Cardiac fibroblast (primary cell): ENCODE measurements at places on chromosomes 4 and X.
A peak's percentile ranks its signal among the peaks of the same experiment; 100 is the strongest.

GRCh38 chrX:15448010-15448639, 45.0 kb downstream of the PIR start:
- DNase-seq = no peak

DNA sequence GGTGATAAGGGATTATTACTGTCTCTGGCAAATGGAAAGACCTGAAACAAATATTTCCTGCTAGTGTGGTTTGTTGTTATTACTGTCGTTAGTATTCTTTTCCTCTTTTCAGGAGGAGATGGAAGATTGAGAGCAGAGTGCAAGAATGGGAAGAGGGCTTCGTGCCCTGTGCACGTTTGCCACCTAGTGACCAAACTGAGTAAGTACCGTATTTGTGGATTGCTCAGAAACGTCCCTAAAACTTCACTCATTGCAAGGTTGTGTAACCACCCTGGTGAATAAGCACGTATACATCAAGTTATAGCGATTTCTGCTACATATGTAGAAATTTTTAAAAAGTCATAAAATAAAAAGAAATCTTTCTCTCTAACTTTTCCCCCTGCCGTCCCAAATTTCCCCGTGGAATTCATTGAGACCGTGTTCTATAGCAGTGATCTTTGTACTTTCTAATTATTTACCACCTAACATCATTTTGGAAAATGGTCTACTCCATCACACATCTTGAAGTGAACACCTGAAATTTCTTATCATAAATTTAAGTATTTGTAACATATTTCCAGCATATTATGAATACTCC, 24.3 kb downstream of the LINC00632 start:
- DNase-seq = peak; percentile 65

- DNase-seq = no peak
Observed at GRCh38 chr4:114200026-114200425, 220.6 kb upstream of the ARSJ start.

- DNase-seq = no peak
Observed at GRCh38 chr4:153005899-153006381, 69.8 kb downstream of the FHDC1 start.

GRCh38 chrX:154046940-154047610, 27.4 kb upstream of the IRAK1 start:
- no peak for DNase-seq

- DNase-seq = no peak
Observed at GRCh38 chrX:39961441-39961840, 136.3 kb downstream of the BCOR start.

DNA sequence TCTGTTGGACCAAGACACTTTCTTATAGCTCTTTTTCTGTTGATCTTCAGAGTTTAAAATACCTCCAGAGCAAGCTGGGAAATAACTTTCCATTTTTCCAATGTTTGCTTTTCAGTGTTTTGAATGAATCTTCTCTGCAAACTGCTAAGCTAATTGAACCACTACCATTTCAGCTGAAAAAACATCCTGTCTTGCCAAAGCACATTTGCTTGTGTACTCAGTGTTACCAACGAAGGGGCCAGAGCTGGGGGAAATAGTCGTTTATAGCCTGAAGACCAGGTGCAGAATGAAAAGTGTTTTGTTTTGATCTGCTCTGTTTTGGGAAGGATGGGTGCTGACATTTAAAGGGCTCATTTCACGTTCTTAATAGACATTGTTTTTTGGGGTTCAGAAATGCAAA, 88.4 kb upstream of the CLNK start:
- DNase-seq = no peak

DNA sequence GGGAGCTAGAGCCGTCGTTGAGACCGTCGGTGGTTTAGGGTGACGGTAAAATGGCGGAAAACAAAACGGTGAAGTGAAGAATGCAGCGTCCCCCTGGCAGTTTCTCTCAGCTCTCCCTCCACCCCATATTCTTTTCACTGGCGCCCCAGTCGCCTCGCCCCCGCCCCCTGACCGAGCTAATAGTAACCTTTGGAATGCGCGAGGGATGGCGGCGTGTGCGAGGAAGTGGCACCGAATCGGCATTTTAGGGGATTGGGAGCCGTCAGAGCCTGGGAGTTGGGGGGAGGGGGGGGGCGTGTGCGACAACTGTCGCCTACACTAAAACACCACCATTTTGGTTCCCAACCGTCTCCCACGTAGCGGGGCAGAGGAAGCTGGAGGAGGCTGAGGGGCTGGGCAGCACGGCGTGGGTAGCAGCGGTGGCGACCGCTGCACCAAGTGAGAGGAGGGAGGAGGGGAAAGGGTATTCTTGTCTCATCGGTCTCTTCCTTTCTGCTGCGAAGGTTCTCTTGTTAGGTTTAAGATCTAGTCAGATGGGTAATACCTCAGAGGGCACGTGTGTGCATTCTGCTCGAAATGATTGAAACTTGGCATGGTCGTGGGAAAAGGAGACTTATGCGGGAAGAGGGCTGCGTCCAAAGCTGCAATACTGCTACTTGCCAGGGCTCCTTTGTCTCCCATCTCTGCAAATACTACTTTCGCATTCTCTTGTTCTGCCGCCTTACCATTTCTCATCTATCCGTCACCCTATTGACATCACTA, 840 bp downstream of the ZNF711 start:
- no peak for DNase-seq

- DNase-seq = peak; percentile 17
Observed at GRCh38 chrX:54452920-54453319, 12.7 kb downstream of the TSR2 start.

DNA sequence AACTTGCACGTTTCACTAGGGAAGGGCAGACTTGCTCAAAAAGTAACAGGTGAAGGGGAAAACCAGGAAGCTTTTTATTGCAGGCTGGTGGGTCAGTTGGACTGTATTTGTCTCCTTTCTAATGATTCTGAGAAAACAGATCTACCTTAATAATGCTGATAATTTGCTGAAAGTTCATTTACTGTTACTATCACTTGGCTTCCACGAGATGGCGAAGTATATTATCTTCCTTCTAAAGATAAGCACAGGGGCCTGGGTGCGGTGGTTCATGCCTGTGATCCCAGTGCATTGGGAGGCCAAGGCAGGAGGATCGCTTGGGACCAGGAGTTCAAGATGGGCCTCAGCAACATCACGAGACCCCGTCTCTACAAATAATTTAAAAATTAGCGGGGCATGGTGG, 16.4 kb downstream of the CCKAR start:
- DNase-seq = no peak

- DNase-seq = no peak
Observed at GRCh38 chrX:69196666-69197065, 31.4 kb upstream of the PJA1 start.

- peak; percentile 53 for DNase-seq
Observed at GRCh38 chr4:116016201-116016600, 902.8 kb upstream of the NDST4 start.

GRCh38 chr4:88858752-88859151, 161.1 kb upstream of the NAP1L5 start:
- DNase-seq = no peak

DNA sequence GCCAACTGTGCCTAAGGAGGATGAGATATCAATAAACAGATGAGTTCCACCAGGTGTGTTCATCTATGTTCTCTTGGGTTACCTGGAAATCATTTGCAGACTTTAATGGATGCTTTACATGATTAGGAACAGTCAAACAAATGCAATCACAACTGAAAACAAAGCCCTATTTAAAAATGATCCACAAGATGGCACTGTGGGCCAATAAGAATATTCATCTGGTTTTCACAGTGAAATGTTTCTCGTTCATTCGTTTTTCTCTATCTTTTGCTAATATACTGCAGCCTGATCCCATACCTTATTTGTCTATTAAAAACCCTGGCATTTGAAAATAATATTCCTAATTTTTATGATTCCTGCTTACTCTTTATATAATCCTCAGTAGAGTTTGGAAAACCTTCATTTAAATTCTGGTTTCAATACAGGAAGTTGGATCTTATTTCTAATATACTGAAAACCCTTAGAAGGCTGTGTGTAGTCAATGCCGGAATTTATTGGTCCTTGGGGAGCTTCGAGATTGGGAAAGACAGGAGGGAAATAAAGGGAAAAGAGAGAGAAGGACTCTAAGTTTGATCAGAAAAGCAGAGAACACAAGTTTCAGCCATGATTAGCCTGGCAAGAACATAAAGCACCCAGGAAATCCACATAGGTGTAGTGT, 63.8 kb upstream of the TAPT1 start:
- peak; percentile 60 for DNase-seq

- no peak for DNase-seq
Observed at GRCh38 chr4:93132631-93133030, 695.9 kb upstream of the ATOH1 start.

- no peak for DNase-seq
Observed at GRCh38 chrX:115251458-115252233, 17.8 kb upstream of the LRCH2 start.

DNA sequence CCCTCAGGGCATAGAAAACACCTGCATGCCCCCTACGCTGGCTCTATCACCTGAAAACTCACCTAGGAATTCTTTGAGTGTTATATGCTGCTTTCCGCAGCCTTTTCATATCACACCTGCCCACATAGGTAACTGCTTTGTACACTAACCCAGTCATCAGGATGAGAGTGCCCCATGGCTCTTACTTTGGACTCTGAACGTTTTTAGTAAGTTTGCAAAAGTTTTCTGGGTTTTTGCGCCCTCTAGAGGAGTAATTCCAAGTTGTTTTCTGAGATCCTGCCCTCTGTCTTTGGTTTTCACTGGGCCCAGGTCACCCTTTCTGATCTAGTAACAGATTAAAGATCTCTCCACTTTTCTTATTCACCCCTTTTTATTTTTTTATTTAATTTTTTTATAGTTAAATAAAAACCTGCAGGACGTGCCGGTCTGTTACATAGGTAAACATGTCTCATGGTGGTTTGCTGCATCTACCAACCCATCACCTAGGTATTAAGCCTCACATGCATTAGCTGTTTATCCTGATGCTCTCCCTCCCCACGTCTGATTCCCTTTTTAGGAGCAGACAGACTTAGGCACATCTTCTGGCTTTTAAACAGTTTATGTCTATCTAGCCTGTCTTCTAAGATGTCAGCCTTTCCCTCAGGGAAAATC, 139.2 kb downstream of the NWD2 start:
- peak; percentile 54 for DNase-seq

- no peak for DNase-seq
Observed at GRCh38 chr4:79798047-79798446, 275.0 kb downstream of the ANTXR2 start.

DNA sequence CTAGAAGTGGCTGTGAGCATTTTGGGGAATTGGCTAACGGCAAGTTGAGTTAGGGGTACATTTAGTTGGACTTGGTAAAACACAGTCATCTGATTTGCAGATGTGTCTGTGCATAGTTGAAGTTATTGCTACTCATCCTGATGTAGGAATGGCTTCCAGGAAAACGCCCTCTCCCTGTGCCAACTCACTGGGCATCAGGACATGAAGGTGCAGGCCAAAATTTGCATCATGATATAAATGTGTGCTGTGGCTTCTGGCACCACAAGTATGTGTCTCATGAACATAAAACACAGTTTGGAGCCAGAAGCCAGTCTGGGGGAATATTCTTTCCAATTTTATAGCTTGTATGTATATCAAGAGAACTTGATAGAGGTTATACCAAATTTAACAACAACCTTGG, 54.2 kb upstream of the CBR4 start:
- no peak for DNase-seq

DNA sequence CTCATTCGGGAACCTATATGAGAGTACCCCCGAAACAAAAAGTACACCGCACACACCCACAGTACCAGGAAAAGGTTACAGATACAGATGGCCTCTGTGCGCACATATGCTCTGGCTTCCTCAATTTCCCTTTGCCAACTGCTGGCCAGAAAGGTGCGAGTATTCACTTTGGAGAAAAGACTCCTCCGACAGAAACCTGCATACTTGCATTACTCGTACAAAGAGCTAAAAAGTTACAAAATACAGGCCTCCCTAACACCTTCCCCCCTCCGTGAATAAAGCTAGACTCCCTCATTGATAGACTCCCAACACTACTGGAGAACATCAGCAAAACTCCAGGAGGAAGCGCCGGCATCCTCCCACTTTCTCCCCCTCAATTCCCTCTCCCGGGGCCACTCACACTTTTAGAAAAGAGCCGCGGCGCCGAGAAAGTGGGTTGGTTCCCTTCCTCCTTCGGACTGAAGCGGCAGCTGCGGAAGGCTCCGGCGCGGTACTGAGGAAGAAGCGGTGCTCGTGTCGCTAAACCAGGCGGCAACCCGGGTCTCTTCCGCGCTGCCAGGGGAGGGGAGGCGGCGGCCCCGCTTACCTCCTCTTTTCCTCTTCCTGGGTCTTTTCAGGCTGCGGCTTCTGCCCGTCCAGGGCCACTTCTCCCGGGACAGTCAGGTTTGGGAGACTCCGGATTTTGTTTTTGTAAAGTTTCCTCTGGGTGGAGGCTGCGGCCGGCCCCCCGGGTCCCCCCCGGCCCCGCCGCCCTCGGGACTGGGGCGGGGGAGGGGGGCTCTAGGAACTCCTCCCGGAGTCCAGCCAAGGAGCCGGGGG, 1.1 kb downstream of the FBXW7 start:
- peak; percentile 31 for DNase-seq

GRCh38 chr4:134216411-134216810, 14.8 kb upstream of the PABPC4L start:
- DNase-seq = no peak

DNA sequence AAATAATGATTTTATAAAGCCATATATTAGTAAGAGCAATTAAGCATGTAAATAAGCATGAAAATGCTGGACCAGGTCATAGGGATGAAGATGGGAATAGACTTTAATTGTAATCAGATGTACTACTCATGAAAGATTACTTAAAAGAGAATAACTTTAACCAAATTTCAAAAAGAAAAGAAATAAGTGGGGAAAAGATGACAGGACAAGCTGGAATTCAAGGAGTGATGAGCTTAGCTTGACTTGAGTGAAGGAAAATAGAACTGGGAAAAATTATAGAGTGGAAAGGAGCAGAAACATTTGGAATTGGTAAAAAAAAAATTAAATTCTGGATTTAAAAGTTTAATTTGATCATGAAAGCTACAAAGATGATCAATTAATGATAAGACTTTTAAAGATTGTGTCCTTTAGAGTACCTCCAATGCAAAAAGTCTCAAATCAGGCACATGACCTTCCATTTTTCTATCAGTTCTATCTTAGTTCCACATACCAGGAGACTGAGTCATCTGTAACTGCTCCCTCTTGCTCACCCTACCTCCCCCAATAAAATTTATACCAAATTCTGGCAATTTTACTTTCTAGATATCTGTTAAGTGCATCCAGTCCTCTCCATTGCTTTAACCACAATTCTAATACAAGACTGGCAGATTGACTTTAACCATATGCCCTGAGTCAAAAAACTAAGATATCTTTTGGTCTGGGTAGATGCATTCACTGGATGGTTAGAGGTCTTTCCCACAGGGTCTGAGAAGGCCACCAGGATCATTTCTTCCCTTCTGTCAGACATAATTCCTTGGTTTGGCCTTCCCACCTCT, 56.4 kb upstream of the SLIT2 start:
- peak; percentile 64 for DNase-seq

- DNase-seq = peak; percentile 80
Observed at GRCh38 chr4:53656421-53656981, 65.2 kb upstream of the LNX1 start.

- DNase-seq = no peak
Observed at GRCh38 chr4:98664959-98665358, 6.5 kb upstream of the TSPAN5 start.

GRCh38 chr4:13920901-13921300, 293.4 kb upstream of the BOD1L1 start:
- peak; percentile 100 for DNase-seq

GRCh38 chr4:85423431-85423830, 51.5 kb upstream of the ARHGAP24 start:
- peak; percentile 26 for DNase-seq

- DNase-seq = no peak
Observed at GRCh38 chr4:8645753-8646124, 53.2 kb downstream of the CPZ start.

- DNase-seq = no peak
Observed at GRCh38 chr4:101670370-101670769, 120.2 kb upstream of the BANK1 start.

GRCh38 chr4:107379054-107379869, 340.8 kb downstream of the PAPSS1 start:
- peak; percentile 30 for DNase-seq
